ENCODE measurements at places on chromosomes 11 and 22.

GRCh38 chr22:19003508-19003907 is 67.4 kb upstream of the PRODH start:
- no peak for ATAC-seq

GRCh38 chr22:46951973-46952372 is 189.5 kb downstream of the TBC1D22A start:
- no peak for ATAC-seq

- ATAC-seq, result no peak
Measured at GRCh38 chr22:49203859-49204598, 623.6 kb downstream of the BRD1 start.

- ATAC-seq, result no peak
Measured at GRCh38 chr11:19422276-19422675, 181.5 kb upstream of the E2F8 start.

DNA sequence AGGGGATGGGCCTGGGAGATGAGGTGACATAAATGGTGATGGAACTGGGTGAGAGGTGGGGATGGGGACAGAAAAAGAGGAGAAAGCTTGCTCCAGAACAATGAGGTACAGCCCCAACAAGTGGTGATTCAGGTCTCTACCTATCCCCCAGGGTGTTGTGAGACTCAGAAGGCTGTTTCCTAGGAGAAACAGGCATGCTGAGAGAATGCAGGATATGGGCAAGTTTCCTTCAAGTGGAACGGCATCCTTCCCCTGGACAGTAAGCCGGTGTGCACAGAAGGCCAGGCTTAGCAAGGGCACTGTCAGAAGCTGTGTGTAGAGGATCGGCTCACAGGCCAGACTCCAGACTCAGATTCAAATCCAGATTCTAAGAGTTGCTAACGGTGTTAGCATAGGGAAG is 34.1 kb upstream of the CRTAM start:
- no peak for ATAC-seq

- ATAC-seq, result no peak
Measured at GRCh38 chr11:118998822-118999221, 884 bp downstream of the CENATAC start.

GRCh38 chr11:79262221-79262620 is 178.6 kb downstream of the TENM4 start:
- ATAC-seq, result no peak

DNA sequence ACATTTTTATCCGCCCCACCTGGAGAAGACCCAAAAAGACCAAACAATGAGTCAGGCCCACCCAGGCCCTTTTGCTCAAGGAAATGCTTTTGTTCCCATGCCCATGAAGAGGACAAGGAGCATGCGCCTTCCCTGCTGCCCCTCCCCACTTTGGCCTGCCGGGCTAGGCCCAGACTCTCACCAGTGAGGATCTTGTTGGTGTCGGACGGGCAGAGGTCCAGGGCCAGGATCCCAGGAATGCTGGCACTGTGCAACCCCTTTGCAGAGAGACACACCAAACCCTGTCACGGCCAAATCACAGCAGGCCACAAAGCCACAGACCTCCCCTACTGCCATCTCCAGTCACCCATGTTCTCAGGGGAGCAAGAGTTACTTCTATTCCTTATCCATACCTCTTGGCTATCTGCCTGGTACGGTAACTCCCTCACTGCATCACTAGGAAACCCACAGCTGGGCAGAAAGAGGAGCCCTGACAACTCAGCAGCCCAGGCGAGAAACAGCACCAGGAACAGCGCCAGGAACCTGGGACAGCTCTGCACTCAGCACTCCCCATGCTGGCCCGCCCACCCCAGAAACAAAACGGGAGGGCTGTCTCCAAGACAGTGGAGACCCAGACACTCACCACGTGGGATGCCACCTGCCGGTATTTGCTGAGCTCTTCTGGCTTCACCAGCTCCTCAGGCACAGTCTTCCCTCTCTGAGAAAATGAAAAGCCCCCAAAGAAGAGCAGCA is 5.5 kb downstream of the PRPF19 start:
- ATAC-seq, result no peak

All from activated T-helper 17 cell treated with anti-CD3 and anti-CD28 coated beads, Interleukin-2, amount 50 U/mL, for 72 hours (primary cell).